ENCODE measurements at places on chromosomes 6 and 20.

DNA sequence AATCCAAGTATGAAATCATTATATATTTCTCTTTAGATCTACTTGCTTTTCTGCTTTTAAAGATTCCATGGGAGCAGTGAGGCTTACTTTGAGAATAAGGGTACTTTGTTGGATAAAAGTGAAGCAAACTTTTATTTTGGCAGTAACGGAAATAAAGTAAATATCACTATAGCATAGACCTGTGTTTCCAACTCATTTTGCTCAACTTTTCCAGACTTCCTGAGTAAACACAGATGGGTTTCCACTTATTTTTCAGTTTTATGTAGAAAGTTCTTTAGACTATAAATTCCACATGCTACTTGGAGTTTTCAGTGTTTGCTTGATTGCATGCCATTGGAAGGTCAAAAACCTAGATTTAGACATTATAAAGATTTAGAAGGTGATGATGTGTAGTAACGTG lies 6.2 kb downstream of the STX16 start:
- no peak for DNase-seq

DNA sequence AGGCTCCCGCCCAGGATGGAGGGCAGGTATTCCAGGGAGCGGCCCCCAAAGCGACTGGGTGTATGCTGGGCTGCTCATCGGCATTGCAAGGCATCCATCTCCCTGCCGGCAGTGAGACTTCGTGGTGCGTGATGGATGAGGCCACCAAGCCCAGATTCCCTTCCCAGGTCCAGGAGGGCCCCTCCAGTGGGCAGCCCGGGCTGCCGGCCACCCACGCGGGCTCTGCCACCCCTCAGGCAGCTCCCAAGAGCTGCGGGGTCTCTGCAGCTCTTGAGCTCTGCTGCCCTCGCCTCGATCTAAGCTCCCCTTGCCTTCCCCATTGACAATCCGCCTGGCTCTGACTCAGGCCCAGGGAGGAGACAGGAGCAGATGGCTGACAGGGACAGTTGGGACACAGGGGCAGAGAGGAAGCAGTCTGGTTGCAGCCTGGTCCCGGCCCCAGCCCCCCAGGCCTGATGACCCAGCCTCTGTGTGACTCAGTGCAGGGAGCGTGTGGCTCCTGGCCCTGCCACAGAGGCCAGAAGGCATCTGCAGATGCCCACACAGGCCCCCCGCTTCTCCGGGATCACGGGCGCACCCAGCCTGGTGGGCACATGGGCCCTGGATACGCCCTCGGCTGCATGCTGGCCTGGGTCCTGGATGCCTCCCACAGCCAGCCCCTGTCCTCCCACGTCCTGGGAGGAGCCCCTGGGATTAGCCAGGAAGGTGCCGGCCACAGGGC lies 33.0 kb downstream of the SLCO4A1 start:
- DNase-seq: no peak

GRCh38 chr6:108263371-108263770 lies 2.5 kb upstream of the SNX3 start:
- DNase-seq: no peak

DNA sequence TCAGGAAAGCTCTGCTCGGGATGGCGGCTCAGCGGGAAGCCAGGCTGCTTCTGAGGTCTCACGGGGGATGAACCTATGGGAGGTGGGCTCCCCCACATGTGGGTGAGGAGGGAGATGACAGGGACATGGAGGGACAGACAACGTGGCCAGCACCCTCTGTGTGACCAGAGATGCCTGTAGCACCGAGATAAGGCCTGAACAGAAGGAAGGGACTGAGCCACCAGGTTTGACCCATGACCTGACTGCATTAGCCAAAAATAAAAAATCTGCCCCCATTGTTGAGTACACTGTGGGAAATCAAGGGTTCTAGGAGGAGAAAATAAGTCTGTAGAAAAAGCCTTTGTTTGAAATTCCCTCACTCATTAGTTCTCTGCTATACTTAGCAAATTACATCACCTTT lies 105.7 kb downstream of the RNASET2 start:
- no peak for DNase-seq

DNA sequence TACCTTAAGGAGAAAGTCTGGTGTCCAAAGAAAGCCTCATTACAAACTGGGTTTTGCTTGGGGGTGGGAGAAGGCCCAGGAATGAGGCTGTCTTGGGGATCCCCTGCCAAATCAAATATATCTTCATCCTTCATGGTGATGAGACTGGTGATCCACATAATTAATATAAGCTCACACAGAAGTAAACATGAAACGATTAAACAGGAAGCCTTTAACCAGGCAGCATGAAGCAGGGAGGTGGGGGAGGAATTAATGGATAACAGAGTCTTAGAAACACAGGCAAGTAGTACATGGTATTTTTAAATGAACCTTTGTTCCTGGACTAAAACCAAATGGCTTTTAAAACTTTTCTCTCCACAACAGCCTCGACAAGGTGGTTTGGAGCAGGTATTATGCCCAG lies 437.5 kb downstream of the TFAP2A start:
- no peak for DNase-seq

GRCh38 chr20:44023515-44024371 lies 109.1 kb downstream of the TOX2 start:
- no peak for DNase-seq

GRCh38 chr6:142331075-142331551 lies 29.3 kb downstream of the ADGRG6 start:
- no peak for DNase-seq

DNA sequence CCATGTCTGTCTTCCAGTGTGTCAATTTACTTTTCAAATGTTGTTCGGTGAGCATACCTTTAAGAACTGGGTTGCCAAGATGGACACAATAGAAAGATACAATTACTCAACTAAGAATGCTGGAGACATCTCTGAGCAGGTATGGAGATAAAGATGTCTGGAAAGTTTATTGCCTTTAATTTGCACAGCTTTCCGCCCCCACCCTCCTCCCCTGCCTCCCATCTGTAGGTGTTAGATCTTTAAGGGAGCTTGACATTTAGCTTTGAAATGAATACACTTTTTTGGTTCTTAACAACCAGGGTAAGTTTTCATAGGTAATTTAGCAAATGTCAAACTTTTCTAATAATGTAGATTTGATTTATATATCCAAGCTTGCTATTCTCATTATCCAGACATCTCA lies 104.4 kb downstream of the BTBD3 start:
- DNase-seq: no peak

GRCh38 chr6:23681743-23682142 lies 444.3 kb upstream of the NRSN1 start:
- no peak for DNase-seq

Measured in natural killer cell treated with Interleukin-12 subunit alpha and Interleukin-12 subunit beta and Interleukin-15 and Interleukin-18, amount 100 ng/mL, for 72 hours (primary cell).